ENCODE measurements at places on chromosomes 5 and 9.

GRCh38 chr5:83988293-83988685 lies 267.6 kb upstream of the HAPLN1 start:
- no peak for DNase-seq

GRCh38 chr5:157918811-157919742 lies 60.1 kb upstream of the CLINT1 start:
- peak; percentile 26 for DNase-seq

- no peak for DNase-seq
These were observed 15.2 kb upstream of the SPIN1 start for GRCh38 chr9:88373045-88373444.

GRCh38 chr5:66967826-66968262 lies 228.8 kb downstream of the CD180 start:
- DNase-seq = peak; percentile 60

DNA sequence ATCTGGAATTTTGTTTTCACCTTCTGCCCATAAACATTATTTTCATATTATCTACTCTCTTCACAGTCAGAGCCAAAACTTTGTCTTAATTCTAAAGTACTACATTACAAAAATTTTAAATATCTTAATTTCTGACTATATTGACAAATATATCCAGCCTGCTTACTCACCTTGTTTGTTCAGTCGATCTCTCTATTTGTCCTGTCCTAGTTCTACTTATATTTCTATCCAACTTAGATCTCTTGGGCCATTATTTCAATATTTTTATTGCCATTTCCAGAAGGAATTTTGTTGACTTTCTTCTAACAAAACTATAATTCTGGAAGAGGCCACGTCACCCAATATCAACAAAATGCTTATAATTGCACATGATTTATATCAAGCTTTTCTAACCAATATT lies 652.8 kb upstream of the CTNND2 start:
- no peak for DNase-seq

DNA sequence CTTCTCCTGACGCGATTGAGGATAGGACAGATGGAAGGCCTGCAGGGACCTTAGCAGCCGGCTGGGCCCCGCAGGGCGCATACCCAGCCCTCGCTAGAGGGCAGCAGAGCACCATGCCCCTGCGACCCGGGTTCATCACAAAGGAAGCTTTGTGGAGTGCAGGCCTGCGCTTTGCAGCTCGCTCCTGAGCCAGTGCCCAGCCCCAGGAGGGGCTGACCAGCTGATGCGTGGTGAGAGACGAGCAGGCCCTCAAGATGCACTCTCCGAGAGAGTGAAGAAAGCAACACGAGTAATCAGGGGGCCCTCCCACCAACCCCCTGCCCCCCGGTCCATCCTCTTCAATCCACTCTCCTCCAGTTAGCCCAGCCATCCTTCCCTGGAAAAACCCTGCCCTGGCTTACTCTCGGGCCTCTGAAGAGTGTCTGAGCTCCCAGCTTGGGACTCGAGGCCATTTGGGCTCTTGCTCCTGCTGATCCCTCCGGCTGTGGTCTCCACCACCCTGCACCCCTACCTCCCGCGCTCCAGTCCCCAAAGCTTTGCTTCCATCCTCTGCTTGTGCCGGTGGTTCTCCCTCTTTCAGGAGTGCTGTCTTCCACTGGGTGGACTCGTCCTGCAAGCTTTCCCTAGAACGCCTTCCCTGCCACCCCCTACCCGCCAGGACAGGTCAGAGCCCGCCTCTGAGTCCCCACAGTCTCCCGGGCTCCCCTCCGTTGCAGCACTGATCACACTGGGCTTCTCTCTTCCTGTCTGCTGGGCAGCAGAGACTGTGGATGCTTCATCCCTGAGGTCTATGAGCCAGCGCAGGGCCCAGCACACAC lies 9.1 kb upstream of the KIF12 start:
- peak; percentile 80 for DNase-seq

- DNase-seq = no peak
These were observed 121.3 kb upstream of the ICE1 start for GRCh38 chr5:5301176-5301575.

GRCh38 chr9:94108584-94108983 lies 24.3 kb downstream of the PTPDC1 start:
- peak; percentile 49 for DNase-seq

- DNase-seq = no peak
These were observed 49.2 kb upstream of the PPP1R2B start for GRCh38 chr5:156800929-156801328.

DNA sequence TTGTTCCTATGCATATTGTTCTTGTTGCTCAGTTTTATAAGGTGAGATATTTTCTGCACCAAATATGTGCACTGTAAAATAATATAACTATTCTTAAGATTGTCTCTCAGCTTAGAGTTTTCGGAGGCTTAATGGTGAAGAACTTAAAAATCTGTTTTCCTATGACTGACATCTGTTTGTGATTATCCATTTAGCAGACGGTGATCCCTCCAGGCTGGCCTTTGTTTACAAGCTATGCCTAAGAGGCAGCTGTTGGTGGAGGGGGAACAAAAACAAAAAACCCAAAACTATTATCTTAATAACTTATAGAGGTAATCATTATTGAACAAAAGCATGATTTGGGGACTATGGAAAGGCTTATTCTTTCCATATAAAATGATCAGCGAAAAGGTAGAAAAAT lies 658 bp downstream of the PDCD1LG2 start:
- DNase-seq = peak; percentile 62

- peak; percentile 5 for DNase-seq
These were observed 165.7 kb upstream of the GPR151 start for GRCh38 chr5:146681585-146682105.

GRCh38 chr5:173420108-173420507 lies 91.9 kb upstream of the STC2 start:
- DNase-seq = peak; percentile 53

DNA sequence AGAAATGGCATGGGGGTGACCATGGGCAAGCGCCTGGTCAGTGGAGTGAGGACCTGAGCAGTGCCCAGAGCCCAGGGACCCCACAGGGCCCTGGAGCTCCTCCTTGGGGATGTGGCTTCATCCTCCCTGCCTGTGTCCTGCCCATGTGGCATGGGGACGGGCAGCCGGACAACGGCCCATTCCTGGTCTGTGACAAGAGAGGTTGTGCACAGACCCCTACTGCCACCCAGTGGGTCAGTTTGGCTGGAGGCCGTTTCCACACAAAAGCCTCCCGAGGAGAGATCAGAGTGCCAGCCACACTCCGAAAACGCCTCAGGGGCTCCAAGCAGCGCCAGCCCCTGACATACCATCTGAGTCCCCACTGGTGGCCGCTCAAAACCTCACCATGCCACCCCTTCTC lies 19.8 kb downstream of the SLC6A18 start:
- DNase-seq = no peak

DNA sequence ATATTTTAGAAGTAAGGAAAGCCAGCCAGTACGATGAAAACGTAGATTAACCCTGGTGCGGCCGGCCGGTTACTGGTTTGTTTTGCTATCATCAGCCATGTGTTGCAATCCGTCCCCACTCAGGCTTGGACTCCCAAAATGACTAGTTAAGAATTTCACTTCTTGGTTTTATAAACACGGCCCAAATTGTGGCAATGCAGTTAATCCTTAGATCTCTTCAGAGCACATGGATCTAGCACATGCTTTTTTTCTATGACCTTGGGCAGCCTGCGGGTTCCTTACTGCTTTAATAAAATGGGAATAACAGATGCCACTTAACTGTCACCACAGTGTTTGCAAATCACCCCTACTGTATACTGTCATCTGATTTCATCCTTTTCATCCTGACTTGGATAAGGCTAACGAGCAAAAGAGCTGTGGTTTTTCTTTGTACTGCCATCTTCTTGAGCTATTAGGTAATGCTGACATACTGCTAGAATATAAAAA lies 1.5 kb downstream of the NDFIP1 start:
- peak; percentile 57 for DNase-seq

DNA sequence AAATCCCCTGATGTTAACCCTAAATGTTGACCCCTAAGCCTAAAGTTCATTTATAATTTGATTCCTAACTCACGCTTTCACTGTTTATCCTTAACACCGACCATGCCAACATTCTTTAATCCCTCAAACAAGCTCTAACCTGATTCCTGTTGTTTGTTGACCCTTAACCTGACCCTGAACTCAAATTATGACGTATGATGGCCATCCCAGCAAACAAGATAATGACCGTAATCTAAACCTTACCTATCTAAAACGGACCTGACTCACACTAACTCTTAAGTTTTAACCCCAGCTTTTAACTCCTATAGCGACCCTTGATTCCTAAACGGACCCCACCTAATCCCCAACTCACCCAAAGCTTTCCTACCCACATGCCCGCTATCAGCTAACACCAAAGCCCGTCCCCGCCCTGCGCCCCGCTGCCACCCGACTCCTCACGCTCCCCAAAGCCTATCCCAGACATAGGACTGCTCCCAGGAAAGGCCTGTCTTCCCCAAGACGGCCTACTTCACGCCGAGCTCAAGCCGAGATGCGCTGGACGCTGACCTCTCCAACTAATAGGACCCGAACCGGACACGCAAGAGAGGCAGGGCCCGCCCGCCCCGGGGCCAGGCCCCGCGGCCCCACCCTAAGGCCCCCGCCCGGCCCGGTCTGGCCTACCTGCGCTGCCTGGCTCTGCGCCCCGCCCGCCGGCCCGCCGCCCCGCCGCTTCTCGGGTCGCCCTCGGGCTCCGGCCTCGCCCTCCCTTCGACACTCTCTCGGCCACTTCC lies 395 bp downstream of the TLN1 start:
- no peak for DNase-seq

GRCh38 chr5:157602505-157602904 lies 26.9 kb upstream of the ADAM19 start:
- DNase-seq = peak; percentile 36

DNA sequence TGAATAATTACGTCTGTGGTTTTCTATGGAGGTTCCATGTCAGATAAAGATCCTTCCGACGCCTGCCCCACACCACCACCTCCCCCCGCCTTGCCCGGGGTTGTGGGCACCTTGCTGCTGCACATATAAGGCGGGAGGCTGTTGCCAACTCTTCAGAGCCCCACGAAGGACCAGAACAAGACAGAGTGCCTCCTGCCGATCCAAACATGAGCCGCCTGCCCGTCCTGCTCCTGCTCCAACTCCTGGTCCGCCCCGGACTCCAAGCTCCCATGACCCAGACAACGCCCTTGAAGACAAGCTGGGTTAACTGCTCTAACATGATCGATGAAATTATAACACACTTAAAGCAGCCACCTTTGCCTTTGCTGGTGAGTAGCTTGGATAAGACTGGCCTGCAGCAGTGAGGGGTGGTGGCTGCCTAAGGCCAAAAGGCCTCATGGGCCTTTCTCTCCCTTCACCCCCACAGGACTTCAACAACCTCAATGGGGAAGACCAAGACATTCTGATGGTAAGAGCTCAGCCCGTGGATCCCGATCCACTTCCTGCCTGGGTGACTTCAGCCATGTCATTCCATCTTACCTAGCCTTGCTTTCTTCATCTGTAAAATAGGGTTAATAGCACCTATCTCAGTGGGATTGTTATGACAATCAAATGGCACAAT lies at the start of gene IL3:
IL3 (plus strand) TSS at position 155 of the 661 bp plus-strand sequence; CDS start at position 207, 52 bp downstream.
- no peak for DNase-seq

GRCh38 chr5:74459984-74460383 lies 180.5 kb downstream of the ENC1 start:
- no peak for DNase-seq

DNA sequence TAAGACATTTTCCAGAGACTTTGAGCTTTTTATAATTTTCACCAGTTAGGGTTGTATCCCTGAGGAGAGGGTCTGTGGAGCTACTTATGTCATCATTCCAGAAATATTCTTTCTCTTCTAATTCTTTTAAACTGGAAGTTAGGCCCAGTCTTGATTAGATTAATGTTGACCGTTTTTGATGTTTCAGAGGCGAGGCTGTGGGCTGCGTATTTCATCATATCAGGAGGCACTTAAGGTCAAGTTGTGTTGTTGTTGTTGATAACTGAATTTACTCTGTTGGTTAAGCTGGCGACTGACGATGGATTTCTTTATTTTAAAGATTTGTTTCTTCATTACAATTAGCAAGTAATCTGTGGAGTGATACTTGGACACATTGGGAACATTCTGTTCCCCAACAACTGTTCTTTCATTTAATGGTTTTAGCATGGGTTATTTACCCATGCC lies 20.1 kb downstream of the IPO11 start:
- DNase-seq = no peak

DNA sequence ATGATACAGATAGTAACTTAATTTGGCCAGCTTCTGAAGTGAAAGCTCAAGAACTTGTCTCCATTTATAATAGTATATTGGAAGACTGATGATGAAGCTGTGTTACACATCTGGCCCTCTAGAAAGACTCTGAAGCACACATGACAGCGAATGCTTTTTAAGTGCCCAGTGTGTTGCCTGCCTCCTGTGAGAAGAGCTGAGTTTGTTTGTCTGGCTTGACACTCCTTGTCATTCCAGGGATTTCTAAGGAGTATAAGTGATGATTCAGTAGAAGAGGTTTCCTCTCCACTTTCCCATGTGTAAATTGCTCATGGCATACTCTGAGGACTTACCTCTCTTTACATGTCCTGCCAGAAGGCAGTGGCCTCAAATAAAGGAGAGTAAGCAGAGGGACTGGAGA lies 30.4 kb upstream of the LRRTM2 start:
- DNase-seq = peak; percentile 88

GRCh38 chr9:15873573-15874177 lies 320.8 kb downstream of the CCDC171 start:
- peak; percentile 62 for DNase-seq

DNA sequence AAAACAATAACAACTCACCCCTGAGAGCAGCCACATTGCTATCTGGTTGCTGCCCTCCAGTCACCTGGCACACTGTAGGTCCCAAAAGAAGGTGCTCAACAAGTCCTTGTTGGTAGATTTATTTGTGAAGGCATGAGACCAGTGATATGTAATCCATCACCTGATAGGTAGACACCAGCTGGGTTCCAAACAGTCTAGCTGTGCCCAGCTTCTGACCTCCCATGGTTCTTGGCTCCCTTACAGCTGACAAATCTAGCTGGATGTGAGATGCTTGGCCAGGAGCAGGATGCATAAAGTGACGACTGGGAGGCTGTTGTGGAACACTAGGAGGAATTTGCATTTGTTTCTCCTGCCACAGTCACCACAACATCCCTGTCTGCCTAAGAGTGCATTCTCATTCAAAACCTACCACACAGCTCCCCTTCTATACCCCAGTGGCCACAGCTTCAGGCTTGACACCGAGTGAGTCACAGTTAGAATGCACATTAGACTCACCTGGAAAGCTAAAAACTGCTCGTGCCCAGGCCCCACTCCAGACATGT lies 7.8 kb upstream of the VLDLR start:
- DNase-seq = no peak

GRCh38 chr9:95813923-95814322 lies 61.6 kb upstream of the ERCC6L2 start:
- no peak for DNase-seq

DNA sequence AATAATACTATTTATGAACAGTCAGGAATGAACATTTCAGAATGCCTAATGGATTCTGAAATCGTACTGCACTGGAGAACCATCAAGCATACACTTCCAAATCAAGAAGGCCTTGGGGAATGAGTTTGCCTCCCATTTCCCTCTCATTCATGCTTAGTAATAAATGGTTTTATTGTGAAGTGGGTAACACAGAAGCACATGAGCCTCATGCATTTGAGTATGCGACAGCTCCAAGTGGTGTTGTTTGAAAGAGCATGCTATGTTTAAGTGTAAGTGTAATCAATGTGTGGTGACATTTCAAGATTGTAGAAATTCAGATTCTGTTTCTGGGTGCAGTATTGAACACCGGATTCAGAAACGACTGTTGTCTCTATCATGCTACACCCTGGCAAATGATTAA lies 60.0 kb downstream of the SGCD start:
- no peak for DNase-seq

GRCh38 chr9:91156451-91157234 lies 205.1 kb downstream of the AUH start:
- no peak for DNase-seq

GRCh38 chr5:33934176-33934575 lies 2.0 kb upstream of the RXFP3 start:
- peak; percentile 48 for DNase-seq

Data from EH (cell line).